ENCODE measurements at places on chromosomes 1 and 21.

- DNase-seq: no peak
Observed at GRCh38 chr1:98099501-98099900, 178.7 kb upstream of the DPYD start.

- no peak for DNase-seq
Observed at GRCh38 chr1:202015662-202015937, 5.2 kb downstream of the ELF3 start.

GRCh38 chr1:75115654-75116053, 18.5 kb upstream of the LHX8 start:
- no peak for DNase-seq

DNA sequence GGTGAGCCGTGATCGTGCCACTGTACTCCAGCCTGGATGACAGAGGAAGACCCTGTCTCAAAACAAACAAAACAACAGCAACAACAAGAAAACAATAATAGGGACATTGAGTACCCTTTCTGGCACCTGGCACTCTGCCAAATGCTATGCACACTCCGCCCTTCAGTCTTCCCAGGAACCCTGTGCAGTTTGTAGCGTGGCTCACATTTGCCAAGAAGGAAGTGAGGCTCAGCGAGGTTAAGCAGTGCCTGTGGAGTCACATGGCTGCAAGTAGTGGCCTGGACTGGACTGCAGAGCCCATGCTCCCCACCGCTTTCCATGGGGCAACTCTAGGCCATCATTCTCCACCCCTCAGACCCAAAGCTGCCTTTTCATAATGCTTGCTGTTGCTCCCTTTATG, 5.3 kb upstream of the EVA1B start:
- DNase-seq: peak; percentile 10

- no peak for DNase-seq
Observed at GRCh38 chr1:108813326-108813725, 43.6 kb downstream of the AKNAD1 start.

DNA sequence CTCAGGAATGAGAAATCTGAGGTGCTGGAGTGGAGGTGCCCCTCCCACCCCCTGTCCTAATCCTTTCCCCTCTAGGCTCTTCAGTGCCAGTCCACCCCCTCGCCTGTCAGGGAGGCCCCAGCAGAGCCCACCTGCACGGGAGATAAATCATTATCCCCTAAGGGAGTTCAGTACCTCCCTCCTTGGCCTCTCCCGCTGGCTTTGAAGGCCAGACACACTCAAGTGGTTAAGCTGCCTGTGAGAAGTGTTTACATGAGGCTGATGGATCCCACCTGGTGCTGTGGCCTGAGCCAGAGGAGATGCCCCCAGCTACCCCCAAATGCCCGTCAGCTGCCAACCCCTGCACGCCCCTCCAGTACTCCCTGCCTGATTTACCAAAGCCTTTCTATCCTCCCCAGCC, 3.7 kb downstream of the RSPO1 start:
- no peak for DNase-seq

- DNase-seq: peak; percentile 13
Observed at GRCh38 chr21:23725576-23725975, 1881.7 kb downstream of the MRPL39 start.

GRCh38 chr1:115089420-115090185, at the start of gene TSPAN2:
Gene TSPAN2 (minus strand): TSS chr1:115089503. CDS start chr1:115089432, 71 bp downstream.
- peak; percentile 71 for DNase-seq

DNA sequence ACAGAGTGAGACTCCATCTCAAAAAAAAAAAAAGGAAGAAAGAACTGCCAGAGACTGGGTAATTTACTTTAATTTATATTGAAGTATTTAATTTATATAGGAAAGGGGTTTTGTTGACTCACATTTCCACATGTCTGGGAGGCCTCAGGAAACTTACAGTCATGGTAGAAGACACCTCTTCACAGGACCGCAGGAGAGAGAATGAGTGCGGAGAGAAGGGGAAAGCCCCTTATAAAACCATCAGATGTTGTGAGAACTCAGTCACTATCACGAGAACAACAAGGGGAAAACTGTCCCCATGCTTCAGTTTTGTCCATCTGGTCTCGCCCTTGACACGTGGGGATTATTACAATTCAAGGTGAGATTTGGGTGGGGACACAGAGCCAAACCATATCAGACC, 25.8 kb upstream of the PPP1R8 start:
- no peak for DNase-seq

DNA sequence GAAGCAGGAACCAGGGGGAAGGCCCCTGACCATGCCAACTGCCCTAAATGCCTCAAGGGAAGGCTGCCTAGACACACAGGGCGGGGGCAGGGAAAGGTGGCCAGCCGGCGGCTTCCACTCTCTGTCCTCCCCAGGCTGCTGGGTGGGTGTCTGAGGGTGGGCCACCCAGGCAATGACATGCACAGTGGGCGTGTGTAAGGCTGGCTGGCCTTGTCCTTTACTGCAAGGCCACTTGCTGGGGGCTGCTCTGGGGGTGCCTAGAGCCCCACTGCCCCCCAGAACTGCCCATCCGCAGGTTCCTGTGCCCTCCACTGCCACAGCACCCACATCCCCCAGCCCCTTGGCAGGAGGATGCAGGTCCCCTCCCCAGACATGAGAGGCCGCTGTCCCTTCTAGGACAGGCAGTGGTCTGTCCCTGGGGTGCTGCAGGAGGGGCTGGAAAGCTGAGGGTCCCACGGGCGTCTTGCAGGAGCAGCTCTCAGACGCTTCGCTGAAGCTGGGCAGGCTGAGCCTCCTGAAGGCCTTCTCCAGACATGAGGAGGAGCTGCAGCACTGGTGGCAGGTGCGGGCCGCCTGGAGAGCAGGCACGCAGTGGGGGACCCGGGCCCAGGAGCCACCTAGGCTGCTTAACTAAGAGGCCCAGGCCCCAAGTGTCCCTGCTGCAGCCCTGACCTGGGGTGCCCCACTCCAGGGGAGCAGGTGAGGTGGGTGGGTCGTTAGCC, 10.1 kb downstream of the CCDC27 start:
- DNase-seq: no peak

- no peak for DNase-seq
Observed at GRCh38 chr1:3456449-3456963, 2.0 kb downstream of the ARHGEF16 start.

- DNase-seq: no peak
Observed at GRCh38 chr1:204341380-204341779, 18.3 kb downstream of the PLEKHA6 start.

DNA sequence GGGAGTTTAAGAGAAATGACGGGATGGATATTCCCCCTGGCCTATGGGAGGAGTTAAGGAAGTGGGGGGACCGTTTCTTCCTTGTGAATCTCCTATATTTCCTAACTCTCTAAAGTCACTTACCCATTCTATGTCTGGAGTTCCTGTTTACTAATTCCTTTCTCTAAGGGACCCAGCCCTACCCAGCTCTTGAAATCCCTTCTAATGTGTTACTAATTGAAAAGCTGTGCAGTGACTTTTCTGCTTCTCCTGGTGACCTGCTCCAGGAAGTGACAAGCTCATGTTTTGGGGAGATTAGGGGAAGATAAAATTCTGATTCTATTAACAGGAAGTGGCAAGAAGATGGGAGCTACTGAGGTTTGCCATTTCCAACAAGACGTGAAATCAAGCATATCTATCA, 4.0 kb upstream of the SAMSN1 start:
- DNase-seq: no peak

DNA sequence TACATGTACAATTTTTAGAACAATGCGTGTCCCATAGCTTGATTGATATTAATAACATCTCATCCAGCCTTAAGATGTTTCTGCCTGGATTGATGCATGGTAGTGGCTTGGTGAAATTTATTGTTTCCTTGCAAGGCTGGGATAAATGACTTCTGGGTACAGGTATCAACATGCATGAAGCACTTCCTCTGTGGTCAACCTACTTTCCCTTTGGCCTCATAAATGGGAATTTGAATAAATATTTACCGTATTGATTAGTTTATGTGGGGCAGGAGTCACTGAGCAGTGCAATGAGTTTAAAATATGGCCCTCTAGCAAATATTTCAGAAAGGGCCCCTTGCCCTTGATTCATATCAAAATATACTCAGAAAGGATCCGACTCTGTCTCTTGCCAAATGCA, 83.9 kb upstream of the KCNE2 start:
- no peak for DNase-seq

DNA sequence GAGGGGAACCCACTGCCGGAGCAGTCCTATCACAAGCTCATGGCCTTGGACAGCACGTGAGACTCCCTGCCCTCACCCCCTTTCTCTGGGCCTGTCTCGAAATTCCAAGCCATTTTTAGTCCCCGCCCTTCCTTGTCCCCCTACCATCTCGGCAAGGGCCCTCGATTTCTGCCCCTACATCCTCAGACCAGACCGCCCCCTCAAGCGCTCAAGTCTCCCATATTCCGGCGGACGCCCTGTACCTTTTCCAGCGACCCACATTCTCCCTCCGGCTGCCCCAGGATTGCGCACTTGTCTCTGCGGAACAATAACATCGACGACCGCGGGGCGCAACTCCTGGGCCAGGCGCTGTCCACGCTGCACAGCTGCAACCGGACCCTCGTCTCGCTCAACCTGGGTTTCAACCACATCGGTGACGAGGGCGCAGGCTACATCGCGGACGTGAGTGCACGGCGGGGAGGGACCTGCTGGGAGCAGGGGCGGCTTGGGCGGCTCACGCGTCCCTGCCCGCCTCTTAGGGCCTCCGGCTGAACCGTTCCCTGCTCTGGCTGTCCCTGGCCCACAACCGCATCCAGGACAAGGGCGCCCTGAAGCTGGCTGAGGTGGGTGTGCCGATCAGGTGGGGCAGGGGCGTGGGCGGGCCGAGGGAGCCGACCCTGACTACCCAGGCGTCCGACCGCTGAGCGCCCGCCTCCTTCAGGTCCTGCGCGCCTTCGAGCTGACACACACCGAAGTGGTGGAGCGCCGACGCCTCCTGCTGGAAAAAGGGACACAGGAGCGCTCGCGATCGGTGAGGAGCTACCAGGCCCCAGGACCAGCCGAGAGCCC, 7.0 kb downstream of the LRRC71 start:
- peak; percentile 35 for DNase-seq

DNA sequence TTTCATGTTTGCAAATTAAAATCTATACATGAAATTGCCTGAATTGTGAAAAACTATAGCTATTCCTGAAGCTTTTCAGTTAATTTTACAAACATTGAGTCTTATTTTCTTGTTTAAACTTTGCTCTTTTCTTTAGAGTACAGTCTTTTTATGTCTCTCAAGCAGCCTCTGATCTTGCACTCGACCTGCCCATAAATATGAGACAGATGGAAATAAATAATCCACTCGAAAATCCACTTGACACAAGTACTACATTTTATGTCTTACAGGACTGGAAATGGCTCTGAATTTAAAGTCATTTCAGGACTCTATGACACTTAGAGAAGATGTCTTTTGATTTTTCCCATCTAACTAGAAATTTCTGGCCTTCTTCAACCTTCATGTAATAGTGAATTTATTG, 283.8 kb downstream of the USP25 start:
- no peak for DNase-seq

GRCh38 chr1:25503551-25504426, 39.6 kb upstream of the LDLRAP1 start:
- peak; percentile 78 for DNase-seq

GRCh38 chr1:103106426-103107341, 1.6 kb downstream of the COL11A1 start:
- no peak for DNase-seq

DNA sequence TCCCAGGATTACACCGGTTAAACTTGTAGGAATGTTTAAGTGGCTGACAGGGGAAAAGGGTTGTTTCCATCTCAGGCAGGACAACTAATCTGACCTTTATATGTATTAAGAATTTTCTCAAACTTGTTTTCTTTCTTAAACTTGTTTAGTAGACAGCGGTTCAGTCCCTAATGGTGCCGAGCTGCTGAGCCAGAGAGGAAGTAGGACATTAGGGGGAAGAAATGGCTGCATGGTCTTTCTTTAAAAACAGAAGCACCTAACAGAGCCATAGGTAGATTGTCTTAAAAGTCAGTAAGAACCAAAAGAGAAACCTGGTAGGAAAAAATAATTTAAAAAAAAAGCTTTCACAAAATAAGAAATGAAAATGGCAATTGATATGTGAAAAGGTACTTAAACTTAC, 3.3 kb downstream of the GBP4 start:
- DNase-seq: no peak

DNA sequence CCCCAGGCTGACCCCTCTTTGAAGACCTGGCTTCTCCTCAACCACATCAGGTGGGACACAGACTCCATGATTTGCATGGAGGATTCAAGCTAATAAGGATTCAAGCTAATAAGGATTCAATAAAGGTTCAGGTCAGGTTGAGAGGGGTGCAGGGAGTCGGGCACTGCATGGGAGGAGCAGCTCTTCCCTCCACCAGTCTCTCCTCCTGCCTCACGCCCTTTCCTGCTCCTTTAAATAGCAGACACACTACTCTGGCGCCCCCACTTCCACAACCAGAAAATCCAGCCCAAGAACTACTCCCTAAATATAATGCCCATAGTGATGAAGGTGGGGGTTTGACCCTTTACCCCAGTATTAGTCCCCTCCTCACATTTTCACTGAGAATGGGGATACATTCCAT, 7.1 kb downstream of the MEX3A start:
- DNase-seq: peak; percentile 23

DNA sequence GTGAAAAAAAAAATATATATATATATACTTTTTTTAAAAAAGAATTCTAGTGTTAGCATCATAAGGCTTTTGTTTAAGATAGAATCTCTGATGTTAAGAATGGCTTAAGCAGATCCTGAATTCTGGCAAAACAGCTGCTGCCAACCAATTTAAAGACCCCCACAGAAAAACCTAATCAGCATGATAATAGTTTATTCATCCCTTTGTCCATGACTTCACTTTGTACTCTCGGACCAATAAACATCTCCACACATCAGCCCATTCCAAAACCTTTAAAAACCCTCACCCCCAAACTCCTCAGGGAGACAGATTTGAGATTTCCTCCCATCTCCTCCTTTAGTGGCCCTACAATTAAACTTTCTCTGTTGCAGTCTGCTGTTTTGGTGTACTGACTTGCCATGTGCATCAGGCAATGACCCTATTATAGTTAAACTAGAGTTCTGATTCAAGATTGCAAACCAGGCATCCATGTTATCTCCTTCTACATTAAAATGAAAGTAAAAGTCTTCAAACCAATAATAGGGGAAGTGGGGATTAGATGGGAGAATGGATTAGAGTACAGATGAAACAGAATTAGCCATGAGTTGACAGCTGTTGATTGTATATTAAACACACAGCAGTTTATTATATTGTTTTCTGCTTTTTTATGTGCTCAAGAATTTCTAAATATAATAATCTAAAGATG, 9.8 kb upstream of the PHTF1 start:
- DNase-seq: no peak

DNA sequence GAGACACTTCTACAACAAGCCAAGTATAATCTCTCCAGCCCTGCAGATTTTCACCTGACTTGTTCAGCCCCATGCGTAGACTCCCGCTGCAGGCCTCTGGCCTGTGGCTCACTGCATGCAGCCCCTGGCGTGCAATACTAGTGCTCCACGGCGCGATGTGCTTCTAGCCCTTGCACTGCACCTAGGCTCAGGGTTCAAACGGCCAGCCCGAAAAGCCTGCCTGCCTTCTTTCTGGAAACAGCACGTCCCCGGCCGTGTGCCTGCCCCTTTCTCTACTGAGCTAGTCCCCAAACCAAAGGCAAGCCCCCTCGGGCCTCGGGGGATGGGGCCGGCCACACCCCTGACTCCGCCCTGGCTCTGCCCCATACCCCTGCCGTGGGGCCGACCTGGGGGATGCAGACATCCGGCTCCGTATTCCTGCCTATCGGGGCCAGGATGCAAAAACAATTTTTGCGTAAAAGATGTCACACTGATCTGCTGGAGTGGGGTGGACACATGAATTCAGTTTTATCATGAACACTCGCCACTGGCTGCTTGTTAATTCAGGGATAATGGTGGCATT, 26.3 kb upstream of the TRAPPC10 start:
- no peak for DNase-seq
